Testis (tissue), 5 donors: ENCODE measurements at places on chromosomes 1 and 21. TPM values are rescaled to one million over a fixed set of nuclear protein-coding genes. Genes with fewer than 3 reads are reported as not detected.

DNA sequence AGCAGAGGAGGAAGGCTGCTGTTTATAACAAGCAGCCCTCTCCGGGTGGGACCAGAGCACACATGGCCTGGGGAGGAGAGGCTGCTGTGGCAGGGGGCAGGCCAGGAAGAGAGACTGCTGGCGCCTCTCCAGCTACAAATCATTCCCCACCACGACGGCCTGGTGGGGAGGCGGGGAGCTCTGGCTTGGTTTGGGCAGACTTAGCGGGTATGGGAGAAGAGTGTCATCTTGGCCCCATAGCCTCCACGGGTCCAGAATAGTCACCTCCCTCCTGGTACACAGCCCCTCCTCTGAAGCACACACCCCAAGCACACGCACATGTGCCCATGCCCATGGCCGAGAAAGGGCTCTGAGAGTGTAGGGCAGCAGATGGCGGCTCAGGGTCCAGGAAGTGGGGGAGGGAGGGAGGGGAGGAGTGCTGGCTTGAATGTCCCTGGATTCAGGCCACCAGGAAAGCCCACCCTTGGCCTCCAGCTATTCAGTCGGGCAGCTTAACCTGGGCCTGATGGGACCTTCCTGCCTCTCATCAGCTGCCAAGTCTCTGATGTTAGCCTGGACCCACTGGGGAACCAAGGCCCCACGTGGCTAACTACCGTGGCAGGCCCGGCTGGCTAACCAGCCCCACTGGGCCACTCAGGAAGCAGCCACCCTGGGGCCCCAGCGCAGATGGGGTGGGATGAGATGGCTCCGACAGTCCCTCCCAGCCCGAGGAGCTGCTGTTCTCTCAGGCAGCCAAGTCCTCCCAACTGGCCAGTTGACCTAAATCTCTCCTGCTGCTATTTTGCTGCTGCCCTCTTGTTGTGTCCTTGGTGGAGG lies 10.9 kb downstream of the LRP8 start:
- peaks cover 42% of the 10 kb centered on the region for H3K4me1 ChIP-seq
- H3K27me3 ChIP-seq = no peaks in the 10 kb centered on the region
- H3K36me3 ChIP-seq = no peaks in the 10 kb centered on the region
- DNase-seq = peak; percentile 69

DNA sequence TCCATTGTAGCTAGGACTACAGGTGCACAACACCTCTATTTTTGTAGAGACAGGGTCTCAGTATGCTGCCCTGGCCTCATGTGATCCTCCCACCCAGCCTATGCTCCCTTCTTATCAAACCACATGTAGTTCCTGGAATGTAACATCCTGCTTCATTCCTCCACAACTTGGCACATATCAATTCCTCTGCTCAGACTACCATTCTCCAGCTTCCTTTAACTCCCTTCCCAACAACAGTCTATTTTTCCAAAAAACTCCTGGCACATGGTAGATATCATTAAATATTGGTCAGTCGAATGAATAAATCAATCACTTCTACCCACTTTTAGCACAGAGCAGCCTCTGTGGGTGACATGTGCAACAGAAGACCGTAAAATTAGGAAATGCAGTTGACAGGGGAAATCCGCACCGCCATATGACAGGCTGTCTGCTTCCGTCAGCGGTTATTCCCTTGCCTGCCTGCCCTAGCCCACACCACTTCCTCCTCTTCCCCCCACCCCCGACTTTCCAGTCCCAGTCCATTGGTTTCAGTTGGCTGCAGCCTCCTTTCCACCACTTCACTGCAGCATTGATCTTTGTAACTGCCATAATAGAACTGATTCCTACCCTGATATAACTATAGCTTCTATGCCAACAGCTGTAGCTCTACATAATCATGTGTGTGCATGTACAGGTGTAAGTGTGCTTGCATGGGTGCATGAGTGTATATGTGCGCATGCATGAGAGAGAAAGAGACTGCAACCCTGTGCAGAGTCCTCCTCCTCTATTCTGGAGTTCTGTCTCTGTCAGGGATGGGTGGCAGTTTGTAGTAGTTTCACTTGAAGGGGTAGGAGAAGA lies 6.8 kb upstream of the AKR1A1 start:
- peak; percentile 43 for DNase-seq
- H3K27me3 ChIP-seq = no peaks in the 10 kb centered on the region
- H3K4me3 ChIP-seq = no peak overlapping the region
- H3K4me1 ChIP-seq = no peaks in the 10 kb centered on the region
- H3K27ac ChIP-seq = no peak overlapping the region

GRCh38 chr21:9750341-9751086 lies 770.9 kb upstream of the TPTE start:
- H3K4me1 ChIP-seq = no peaks in the 10 kb centered on the region
- H3K4me3 ChIP-seq = no peak overlapping the region
- DNase-seq = no peak
- H3K27me3 ChIP-seq = no peaks in the 10 kb centered on the region

FAAH gene
- 72.0 TPM for total RNA-seq

KRTAP19-3 gene
- total RNA-seq = not detected

SH2D1B gene
- total RNA-seq = 0.62 TPM

IL23R gene
- total RNA-seq = 2.6 TPM

DNA sequence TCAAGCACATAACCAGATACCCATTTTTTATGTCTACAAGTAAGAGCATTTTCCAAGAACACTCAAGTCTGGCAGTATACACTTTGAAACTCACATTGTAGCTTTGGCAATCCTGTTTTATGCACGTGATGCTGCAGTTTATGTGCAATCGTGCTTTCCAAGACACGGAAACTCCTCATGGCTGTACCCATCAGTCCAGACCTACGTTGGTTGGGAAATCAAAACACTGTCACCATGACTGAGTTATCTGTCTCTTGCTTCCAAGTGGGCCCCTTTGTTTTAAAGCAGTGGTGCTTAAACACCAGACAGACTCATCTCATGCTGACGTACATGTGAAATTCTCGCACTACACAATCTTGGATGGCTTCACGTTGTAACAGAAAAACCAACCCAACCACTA lies 192.8 kb downstream of the LTN1 start:
- no peaks in the 10 kb centered on the region for H3K27me3 ChIP-seq
- no peak overlapping the region for H3K4me3 ChIP-seq
- no peak for DNase-seq
- H3K36me3 ChIP-seq = no peaks in the 10 kb centered on the region
- no peaks in the 10 kb centered on the region for H3K4me1 ChIP-seq
- no peak overlapping the region for H3K27ac ChIP-seq

RGSL1 gene
- 12.6 TPM for total RNA-seq

DNA sequence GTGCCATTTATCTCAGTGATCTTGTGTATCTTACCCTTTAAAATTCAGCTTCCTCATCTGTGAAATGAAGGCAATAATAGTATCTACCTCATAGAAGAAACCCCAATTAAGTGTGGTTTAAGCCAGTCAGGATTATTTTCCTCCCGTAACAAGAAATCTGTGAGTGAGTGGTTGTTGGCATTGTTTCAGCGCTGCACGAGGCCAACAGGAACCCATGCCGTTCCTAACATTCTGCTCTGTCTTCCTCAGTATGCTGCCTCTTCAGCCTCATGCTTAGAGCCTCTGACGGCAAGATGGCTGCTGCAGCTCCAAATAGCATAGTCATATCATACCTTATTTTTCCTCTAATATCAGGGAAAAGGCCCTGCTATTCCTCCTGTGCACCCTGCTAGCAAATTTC lies 289.7 kb downstream of the TM2D1 start:
- no peaks in the 10 kb centered on the region for H3K27me3 ChIP-seq
- no peak for DNase-seq
- no peak overlapping the region for H3K4me3 ChIP-seq
- no peak overlapping the region for H3K27ac ChIP-seq
- H3K36me3 ChIP-seq = no peaks in the 10 kb centered on the region

- no peaks in the 10 kb centered on the region for H3K27me3 ChIP-seq
- no peak for DNase-seq
- H3K4me1 ChIP-seq = peaks cover 23% of the 10 kb centered on the region
- peak overlapping the region; percentile 11 for H3K27ac ChIP-seq
- no peaks in the 10 kb centered on the region for H3K36me3 ChIP-seq
Observed at GRCh38 chr1:12475101-12475500, 142.9 kb downstream of the DHRS3 start.

FCRL4 gene
- total RNA-seq = 0.12 TPM
